ENCODE measurements at places on chromosomes 7 and 10. TPM values are rescaled to one million over a fixed set of nuclear protein-coding genes. Genes with fewer than 3 reads are reported as not detected.

Gene HOGA1
- total RNA-seq: not detected

GRCh38 chr7:150973571-150974451 lies 4.3 kb downstream of the KCNH2 start:
- no peak for DNase-seq

Gene EPHB4
- total RNA-seq: 3.7 TPM

GRCh38 chr7:90173127-90173844 lies 19.0 kb downstream of the STEAP1 start:
- DNase-seq: no peak

- no peak for DNase-seq
Observed at GRCh38 chr10:68327889-68328786, 3.7 kb upstream of the HNRNPH3 start.

GRCh38 chr10:108905821-108906220 lies 1017.5 kb downstream of the XPNPEP1 start:
- no peak for DNase-seq

GRCh38 chr10:12978891-12979290 lies 22.6 kb downstream of the CCDC3 start:
- no peak for DNase-seq

Gene TMEM176A
- not detected for total RNA-seq

Gene ITGB8
- total RNA-seq: not detected

- no peak for DNase-seq
Observed at GRCh38 chr7:92560602-92561001, 29.6 kb downstream of the FAM133B start.

- DNase-seq: no peak
Observed at GRCh38 chr10:30829901-30830300, 200.3 kb upstream of the LYZL2 start.

GRCh38 chr10:112981553-112981952 lies 31.5 kb downstream of the TCF7L2 start:
- peak; percentile 51 for DNase-seq

- no peak for DNase-seq
Observed at GRCh38 chr7:30166841-30167235, 32.1 kb downstream of the MTURN start.

DNA sequence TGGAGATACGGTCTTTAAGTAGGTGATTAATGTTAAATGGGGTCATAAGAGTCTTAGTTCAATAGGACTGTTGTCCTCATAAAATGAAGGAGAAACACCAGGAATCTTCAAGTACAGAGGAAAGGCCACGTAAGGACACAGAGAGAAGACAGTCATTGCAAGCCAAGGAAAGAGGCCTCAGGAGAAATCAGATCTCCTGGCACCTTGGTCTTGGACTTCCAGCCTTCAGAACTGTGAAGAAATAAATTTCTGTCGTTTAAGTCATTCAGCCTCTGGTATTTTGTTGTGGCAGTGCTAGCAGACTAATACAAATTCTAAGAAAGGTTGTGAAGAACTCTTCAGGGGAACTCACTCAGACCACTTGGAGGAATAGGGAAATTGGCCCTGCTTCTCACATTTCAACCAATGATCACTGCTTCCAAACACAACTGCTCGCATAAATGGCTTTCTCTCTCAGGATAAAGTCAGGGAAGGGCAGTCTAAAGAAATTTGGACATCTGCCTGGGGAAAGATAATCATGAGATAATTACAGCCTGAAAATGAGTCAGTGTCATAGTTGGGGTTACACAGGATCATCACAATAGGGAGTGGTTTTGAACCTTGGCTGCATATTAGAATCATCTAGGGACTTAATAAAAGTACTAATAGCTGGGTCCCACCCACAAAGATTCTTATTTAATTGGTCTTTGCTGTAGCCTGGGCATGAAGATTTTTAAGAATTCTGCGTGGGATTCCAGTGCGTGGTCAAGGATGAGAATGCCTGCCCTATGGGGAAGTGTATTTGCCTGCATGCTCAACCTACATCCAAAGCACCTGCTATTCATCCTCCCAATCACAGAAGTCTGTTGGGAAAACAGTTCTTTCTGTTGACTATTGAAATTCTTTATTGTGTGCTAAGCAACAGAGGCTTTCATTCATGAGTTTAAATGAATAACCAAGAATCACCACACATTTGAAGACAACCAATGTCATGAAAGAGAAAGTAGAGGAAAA lies 310.6 kb upstream of the PLXDC2 start:
- no peak for DNase-seq

- no peak for DNase-seq
Observed at GRCh38 chr7:13841284-13841683, 148.2 kb downstream of the ETV1 start.

- DNase-seq: no peak
Observed at GRCh38 chr10:97195706-97196222, 10.0 kb upstream of the SLIT1 start.

Gene METTL27
- total RNA-seq: 0.50 TPM

Gene GPR85
- 0.09 TPM for total RNA-seq

Gene SPDYE18
- 0.36 TPM for total RNA-seq

- no peak for DNase-seq
Observed at GRCh38 chr7:155084969-155085368, 14.8 kb downstream of the HTR5A start.

Gene NEUROG3
- total RNA-seq: not detected

- peak; percentile 64 for DNase-seq
Observed at GRCh38 chr7:954330-955238, at the start of gene ADAP1. Gene ADAP1, minus strand, starts transcription at chr7:954680. Its CDS starts 203 bp downstream, at chr7:954477.

- DNase-seq: no peak
Observed at GRCh38 chr10:89278034-89278535, 23.8 kb upstream of the IFIT2 start.

Gene LRRC4
- total RNA-seq: not detected
